8988T (cell line): ENCODE measurements at places on chromosomes 3 and 15.

GRCh38 chr3:69204315-69204957 lies 82.0 kb upstream of the LMOD3 start:
- no peak for DNase-seq

DNA sequence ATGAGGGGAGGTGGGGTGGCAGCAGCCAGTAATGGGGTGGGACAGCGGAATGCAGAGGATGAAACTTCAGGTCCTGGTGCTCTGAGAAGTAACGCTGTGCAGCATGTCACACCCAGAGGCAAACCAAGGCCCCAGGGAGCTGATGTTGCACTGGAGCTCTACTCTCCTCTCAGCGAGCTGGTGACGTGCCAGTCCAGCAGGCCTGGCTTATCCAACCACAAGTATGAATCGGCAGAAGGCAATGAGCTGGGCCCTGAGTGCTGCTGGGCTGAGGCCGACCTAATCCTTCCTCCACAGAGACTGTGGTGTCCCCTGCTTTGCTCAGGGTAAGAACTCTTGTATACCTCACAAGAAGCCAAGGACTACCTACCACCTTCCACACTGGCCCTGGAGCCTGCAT lies 30.5 kb downstream of the CD86 start:
- no peak for DNase-seq

- no peak for DNase-seq
These were observed 98.8 kb upstream of the ZBTB20 start for GRCh38 chr3:115245899-115246298.

DNA sequence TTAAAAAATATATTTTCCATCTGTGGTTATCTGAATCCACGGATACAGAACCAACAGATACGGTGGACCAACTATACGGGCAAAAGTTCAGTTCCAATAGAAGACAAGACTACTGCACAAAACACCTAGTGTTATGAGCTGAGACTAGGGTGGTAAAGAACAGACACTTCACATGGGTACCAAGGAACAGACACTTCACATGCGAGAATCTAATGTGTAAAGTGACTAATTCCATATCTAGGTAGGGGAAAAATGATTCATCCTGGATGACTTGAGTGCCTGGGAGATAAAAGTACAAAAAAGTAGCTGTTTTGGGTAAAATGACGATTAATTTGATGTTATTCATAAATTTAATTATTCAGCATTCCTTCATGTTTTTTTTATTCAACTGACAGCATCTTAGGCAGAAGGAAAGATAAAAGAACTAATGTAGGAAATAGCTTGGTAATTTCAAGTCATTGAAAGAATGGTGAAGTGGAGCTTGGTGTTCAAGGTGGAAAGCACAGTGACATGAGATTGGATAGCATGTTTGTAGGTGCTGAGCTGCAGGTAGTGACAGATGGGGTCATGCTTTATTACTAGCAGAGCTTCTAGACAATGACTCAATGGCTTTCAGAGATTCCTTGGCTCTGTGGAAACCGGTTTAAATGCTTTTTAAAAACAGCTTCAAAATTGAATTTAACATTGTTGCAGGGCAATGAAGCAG lies 5.2 kb downstream of the CD200 start:
- no peak for DNase-seq

- no peak for DNase-seq
These were observed 64.8 kb downstream of the ADAM10 start for GRCh38 chr15:58684751-58685150.

GRCh38 chr3:43584043-43584826 lies 37.6 kb downstream of the ANO10 start:
- no peak for DNase-seq

GRCh38 chr3:104548401-104548800 lies 818.3 kb upstream of the ALCAM start:
- DNase-seq, result no peak

DNA sequence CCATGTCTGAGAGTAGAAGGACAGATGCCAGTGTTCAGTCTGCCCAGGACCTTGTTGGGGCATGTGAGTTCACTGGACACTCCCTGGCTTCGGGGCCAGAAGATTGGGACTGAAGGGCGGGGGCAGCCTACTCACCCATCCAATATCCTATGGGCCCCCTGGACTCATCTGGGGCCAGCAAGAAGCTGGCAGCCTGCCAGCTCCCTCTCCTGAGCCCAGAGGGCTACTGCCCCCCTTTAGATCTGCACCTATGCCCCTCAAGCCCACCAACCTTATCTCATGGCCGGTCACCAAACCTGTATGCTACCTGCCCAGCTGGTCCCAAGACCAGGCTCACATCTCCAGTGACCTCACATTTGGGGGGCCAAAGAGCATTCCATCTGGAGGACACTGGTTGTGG lies 8.1 kb downstream of the PTH1R start:
- DNase-seq, result no peak

DNA sequence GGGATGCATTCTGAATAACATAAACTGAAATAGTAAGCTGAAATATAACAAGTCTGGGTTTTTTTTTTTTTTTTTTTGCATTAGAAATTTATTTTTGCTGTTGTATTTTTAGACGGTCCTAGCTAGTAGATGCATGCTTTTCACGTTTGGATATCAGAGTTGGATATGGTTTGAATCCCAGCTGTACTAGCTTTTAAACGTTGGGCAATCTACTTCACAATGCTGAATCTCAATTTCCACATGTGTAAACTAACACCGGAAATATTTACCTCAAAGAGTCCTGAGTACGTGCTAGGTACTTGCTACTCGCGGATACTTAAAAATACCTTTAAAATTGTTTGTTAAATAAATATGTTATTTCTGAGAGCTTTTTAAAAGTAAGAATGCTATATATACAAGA lies 139.8 kb downstream of the BBX start:
- no peak for DNase-seq

- no peak for DNase-seq
These were observed 213.7 kb downstream of the FOXP1 start for GRCh38 chr3:71369701-71370391.

GRCh38 chr3:195004512-195005250 lies 266.3 kb downstream of the XXYLT1 start:
- no peak for DNase-seq

DNA sequence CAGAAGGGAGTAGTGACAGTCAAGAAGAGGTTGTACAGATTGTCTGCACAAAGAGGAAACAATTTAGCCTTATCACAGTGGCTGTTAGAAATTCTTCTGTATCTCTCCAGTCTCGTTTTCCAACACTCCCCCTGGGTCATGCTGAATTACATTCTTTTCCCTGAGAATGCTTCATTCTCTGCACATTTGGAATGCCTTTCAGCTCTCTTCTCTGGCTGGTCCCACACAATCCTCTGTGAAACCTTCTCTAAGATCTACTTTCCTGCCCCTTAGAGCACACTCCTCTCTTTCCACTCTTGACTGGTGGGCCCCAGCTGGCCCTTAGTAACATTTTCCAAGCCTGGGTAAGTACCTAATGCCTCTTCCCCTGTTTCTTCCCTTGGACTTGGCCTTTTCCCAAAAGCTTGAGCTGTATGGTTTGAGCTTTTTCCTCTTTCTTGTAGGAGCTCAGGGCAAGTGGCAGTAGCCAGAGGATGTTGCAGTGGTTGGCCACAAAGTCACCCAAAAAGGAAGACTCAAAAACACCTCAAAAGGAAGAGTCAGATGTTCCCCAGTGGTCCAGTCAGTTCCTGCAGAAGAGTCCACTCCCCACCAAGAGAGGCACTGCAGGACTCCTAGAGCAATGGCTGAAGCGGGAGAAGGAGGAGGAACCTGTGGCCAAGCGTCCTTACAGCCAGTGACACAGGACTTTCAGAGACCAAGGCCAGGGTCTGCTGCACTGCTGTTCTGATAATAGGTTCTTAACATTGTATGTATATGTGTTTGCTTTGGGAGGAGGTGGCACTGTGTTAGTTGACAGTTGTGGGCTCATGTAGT lies 25.7 kb downstream of the HMCES start:
- DNase-seq, result no peak

- no peak for DNase-seq
These were observed 11.2 kb upstream of the LOXL1 start for GRCh38 chr15:73915082-73915481.
